Retina (tissue), 1 donor: ENCODE measurements at places on chromosomes 3 and 15.

GRCh38 chr15:39784638-39785037 is 2.0 kb upstream of the FSIP1 start:
- DNase-seq: no peak

- DNase-seq: no peak
Measured at GRCh38 chr3:116191409-116191808, 253.9 kb downstream of the LSAMP start.

DNA sequence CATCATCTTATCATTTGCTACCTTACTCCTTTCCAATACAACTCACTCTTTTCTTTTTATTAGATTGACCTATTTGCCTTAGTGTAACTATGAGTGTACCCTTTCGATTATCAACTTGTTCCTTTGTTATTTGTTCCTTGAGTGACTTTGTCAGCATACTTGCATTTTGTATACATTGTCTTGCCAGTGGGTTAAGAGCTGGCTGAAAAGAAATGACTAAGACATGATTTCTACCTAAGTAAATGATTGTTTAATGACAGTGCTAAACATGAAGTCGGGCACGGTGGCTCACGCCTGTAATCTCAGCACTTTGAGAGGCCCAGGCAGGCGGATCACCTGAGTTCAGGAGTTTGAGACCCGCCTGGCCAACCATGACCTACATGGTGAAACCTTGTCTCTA is 1042.3 kb downstream of the TBL1XR1 start:
- no peak for DNase-seq

DNA sequence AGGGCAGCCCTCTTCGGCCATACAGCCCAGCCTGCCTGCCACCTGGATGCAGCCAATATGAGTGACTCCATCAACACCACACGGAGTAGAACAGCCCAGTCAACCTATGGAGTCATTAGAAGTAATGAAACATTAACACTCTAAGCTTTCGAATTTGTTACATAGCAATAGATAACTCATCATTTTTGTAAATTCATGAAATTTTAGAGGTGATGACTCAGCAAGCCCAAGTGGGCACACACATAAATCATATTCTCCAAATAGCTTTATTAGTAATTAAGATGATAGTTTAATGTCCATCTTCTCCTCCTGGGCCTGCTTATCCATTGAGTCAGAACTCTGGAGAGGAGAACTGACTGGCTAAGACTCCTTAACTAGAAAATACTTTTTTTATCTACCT is 335.0 kb upstream of the KCNH8 start:
- DNase-seq: no peak

GRCh38 chr3:169931747-169932520 is 20.6 kb downstream of the SAMD7 start:
- DNase-seq: no peak

DNA sequence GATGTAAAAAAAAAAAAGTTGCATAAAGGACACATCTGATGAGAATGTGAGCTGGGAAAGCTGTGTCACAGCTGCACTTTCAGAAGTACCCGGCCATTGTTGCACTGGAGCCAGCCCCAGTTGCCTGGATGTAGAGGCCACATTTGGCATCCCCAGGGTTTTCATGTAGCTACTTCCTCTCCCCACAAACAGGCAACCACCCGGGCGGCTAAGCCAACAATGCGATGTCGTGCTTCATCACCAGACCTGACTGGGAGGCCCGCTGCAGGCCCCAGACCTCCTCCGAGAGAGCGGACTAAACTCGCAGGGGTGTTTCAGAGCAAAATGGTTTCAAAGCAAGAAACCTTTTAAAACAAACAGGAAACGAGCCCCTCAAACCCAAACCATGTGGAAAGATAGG is 142.3 kb downstream of the TMCO5A start:
- peak; percentile 40 for DNase-seq

DNA sequence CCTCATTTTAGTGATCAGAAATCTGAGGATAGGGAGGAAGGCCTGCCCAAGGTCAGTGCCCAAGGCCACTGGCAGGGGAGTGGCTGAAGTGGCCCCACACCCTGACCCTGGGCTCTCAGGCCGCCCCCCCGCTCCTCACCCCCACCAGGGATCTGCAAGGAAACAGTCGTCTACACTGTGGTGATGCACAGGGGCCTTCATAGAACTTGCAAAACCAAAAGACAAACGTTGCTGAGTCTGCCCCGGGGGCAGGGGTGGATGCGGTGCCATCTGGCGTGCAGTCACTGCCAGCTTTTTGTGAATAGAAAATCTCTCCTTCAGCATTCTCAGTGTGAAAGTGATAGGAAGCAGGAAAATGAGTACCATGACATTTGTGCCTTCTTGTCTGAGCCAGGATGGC is 41.3 kb downstream of the WHAMM start:
- DNase-seq: peak; percentile 12

GRCh38 chr3:142046320-142047020 is 102.9 kb downstream of the TFDP2 start:
- no peak for DNase-seq

DNA sequence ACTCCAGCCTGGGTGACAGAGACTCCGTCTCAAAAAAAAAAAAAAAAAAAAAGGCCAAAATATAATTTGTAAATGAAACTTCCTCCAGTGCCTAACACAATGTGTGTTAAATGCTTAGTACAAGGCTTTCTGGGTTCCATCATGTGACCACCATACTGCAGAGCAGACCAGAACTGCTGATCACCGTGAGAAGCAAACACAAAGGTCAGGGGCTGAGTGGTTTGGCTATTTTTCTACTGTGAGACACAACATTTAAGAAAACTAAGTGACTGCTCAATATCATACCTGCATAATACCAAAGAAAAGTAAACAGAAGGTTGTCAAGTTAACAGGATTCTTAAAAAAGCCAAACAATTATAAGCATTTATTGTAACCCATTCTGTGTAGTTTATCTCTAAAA is 13.2 kb downstream of the ABCC5 start:
- no peak for DNase-seq

DNA sequence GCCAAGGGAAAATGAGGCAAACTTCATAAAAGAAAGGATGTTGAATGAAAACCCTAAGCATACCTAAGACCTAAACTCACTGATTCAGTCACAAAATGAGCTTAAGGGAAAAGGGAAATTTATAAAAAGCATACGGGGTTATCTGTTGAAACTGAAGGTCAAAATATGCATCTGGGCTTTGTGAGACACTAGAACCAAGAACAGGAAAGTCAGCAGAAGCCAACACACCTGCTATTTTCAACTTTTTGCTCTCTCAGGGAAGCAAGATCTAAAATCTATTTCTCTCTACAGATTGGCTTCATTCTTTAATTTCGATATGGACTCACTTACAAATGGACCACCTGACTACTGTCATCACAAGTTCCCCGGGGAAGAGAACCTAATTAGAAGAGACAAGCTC is 338.6 kb upstream of the NECTIN3 start:
- no peak for DNase-seq

GRCh38 chr15:67433495-67434099 is 87.3 kb upstream of the C15orf61 start:
- peak; percentile 44 for DNase-seq

- DNase-seq: no peak
Measured at GRCh38 chr3:160141485-160142185, 83.6 kb upstream of the C3orf80 start.

- DNase-seq: no peak
Measured at GRCh38 chr3:149663966-149664365, 6.1 kb upstream of the WWTR1 start.

DNA sequence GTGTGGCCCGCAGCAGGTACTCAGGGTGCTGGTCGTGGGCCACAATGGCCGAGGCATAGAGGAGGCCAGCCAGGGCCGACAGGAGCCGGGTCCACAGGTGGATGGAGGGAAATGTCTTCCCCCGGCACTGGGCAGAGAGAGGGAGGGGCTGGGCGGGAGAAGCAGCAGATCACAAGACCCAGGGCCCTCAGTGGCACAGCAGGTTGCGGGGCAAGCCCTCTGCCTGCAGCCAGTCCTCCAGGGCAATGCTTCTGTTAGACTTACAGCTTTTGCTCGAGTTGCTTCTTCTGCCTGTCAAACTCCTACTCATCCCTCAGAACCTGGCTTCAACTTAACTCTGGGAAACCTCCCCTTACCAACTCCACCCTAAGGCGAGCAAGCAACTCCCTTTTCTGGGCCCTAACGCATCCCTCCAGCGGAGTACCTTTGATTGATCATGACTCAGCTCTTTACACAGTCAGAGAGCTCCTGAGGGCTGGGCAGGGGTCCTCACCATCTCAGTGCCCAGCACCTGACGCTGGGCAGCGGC is 16.0 kb downstream of the TMEM44 start:
- no peak for DNase-seq

DNA sequence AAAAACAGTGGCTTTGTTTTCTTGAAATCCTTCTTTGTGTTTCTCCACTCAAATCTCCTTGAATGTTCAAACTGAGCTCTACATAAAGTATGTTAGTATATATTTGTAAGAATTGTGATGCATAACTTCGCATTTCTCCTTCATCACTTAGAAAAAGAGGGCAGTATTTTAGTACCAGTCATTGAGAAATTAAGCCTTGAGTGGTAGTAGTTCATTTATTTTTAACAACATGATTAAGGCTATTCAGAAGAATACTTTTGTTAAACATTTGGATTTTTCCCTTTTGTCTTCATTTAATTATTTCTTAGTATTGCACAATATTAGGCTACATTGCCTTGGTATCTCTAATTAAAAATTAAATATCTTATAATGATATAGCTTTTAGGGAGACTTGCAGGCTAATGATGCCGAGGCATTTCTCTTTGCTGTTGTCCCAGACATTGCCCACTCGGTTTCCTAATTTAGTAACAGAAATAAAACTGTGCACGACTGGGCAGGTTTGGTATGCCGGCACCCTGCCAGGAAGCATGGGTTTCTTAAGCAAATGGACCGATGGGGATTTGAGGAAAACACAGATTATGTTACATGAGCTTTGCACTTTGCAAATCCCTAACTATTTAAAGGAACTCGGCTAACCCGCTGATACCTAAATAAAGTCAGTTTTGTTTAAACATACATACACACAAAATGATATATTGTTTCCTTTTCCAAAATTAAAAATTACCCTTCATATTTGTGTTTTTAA is 54.7 kb downstream of the LRRC28 start:
- DNase-seq: peak; percentile 28

DNA sequence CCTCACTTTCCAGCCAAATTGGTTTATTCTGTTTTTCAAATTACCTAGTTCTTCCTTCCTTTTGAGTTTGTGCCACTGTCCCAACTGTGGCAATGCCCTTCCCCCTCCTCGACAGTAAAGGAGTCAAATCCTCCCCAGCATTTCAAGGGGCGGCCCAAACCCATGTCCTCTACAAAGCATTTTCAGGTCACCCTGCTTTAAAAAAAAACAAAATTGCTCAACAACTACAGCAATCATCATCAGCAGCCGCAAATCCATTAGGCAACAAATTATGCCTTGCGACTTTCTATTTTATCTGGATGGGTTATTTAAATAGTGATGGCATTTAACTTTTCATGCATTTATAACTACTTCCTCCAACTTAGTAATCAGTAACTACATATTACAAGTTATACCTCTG is 32.7 kb downstream of the PLD1 start:
- no peak for DNase-seq

DNA sequence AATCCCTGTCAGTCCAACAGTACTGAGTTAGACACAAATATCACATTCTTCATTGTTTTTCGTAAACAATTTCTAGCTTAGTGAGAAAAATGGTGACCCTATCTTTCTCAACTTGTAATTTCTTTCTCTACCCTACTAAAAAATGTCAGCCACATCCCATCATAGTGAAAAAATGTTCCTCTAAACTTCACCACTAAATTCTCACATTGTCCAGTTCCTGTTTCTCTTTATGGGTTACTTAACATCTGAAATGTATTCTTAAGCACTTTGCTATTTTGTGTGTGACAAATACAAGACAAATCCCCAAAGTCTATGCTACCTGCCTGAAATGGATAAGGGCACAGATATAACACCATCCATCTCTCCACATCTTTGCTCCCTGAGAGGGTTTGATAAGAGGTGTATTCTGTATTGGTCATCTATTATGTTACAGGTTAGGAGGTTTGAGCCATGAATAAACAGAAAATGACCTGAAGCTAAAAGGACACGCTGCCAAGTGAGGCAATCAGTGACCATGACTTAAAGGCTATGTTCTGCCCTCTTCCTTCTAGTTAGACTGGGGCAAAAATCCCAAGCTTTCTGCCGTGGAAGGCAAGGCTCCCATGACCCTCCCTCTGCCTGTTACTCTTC is 118.2 kb downstream of the GADL1 start:
- DNase-seq: no peak
